Germinal center (tissue), 1 donor: ENCODE measurements at places on chromosomes 1 and 21.

DNA sequence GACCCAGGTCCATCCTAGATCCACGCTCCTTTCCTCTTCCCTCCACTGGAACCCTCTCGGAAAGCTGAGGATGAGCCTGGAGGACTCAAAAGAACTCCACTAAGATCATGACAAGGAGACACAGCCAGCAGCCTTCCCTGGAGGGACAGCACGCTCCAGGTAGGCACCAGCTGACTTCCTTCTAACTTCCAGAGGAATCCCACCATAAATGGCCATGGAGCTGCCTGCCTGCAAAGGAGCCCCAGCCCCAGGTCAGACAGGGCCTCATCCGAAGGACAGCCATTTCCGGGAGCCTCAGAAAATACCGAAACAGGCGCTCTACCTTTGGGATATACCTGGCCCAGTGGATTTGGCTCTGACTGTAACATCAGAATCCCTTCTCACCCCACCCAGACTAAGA, 4.1 kb downstream of the SH3BP5L start:
- DNase-seq: no peak

DNA sequence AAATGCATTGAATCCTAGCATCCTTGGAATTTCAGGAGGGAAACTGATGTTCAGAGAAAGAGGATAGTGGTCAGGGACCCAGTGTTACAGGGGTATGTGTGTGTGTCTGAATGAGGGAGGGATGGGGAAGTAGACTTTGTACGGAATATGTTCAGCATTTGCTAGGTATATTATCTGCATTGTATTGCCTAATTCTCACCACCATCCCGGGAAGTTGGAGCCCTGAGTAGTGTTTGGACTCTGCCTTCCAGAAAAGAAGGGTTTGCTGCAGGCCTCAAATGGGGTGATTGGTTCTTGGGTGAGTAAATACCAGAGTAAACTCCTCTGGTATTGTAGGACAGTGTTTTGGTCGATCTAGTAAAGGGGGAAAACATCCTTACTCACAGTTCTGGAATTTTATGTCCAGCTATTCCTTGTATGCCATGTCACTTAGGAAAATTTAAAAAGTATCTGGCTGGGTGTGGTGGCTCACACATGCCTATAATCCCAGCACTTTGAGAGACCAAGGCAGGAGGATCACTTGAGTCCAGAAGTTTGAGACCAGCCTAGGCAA, 7.1 kb upstream of the ZNF496 start:
- no peak for DNase-seq

- DNase-seq: peak; percentile 89
These were observed 53.1 kb upstream of the LBR start for GRCh38 chr1:225480825-225481434.

DNA sequence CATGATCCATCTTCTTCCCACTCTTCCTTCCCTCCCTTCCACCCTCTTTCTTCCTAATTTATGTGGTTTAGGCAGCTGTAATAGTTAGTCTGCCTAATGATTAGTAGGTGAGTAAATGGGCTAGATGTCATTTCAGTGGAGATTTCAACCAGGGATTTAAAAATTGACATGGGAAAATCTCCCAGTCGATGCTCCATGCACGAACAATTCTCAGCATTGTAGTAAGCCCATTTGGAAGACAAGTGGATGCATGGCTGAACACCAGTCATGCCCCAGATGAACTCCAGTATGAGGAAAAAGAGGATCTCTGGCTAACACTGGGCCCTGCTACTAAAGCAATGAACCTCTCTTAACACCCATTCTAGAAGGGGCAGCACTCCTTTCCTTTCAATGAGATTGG, 25.3 kb downstream of the CHI3L2 start:
- DNase-seq: no peak

DNA sequence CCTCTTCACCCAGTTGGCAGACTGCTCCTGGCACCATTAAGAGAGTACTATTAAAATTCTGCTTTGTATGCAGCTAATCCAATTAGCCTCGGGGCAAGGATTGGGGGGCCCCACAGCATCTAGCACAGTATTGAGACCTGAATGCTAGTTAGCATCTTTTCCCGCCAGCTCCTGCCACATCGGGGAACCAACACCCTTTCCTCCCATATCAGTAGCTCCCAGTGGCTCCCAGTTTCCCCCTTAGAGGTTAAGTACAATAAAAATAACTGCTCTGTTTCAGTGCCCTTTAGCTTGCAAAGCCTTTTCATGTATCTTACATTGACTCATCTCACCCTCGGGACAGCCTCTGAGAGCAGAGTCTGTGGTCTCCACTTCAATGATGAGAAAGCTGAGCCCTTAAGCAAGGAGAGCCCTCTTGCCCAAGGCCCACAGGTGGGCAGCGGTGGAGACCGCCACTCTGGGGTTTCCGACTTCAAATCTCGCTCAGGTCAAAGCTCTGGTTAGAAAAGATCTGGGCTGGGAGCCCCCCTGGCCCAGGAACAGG, 4.2 kb upstream of the PMVK start:
- DNase-seq: no peak

- no peak for DNase-seq
These were observed 644.2 kb downstream of the PTPRU start for GRCh38 chr1:29880556-29880955.

- no peak for DNase-seq
These were observed 32.4 kb downstream of the GNB1 start for GRCh38 chr1:1858382-1859086.

GRCh38 chr1:185008838-185009237, 34.5 kb upstream of the NIBAN1 start:
- no peak for DNase-seq
